Glomerular endothelial cell (primary cell): ENCODE measurements at places on chromosomes 12 and 14. TPM values are rescaled to one million over a fixed set of nuclear protein-coding genes. Genes with fewer than 3 reads are reported as not detected.

- no peak for DNase-seq
These were observed 895 bp upstream of the PRKAB1 start for GRCh38 chr12:119666900-119667576.

Gene CLEC2A
- total RNA-seq = not detected in 2 replicates

DNA sequence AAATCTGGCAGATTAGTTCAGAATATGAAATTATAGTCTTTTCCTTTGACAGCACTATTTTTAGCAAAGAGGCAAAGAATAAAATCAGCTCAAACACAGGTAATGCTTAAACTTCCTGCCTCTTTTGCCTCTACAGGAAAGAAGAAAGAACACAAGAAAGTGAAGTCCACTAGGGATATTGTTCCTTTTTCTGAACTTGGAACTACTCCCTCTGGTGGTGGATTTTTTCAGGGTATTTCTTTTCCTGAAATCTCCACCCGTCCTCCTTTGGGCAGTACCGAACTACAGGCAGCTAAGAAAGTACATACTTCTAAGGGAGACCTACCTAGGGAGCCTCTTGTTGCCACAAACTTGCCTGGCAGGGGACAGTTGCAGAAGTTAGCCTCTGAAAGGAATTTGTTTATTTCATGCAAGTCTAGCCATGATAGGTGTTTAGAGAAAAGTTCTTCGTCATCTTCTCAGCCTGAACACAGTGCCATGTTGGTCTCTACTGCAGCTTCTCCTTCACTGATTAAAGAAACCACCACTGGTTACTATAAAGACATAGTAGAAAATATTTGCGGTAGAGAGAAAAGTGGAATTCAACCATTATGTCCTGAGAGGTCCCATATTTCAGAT, 17.4 kb downstream of the TMPO start:
- DNase-seq = no peak

DNA sequence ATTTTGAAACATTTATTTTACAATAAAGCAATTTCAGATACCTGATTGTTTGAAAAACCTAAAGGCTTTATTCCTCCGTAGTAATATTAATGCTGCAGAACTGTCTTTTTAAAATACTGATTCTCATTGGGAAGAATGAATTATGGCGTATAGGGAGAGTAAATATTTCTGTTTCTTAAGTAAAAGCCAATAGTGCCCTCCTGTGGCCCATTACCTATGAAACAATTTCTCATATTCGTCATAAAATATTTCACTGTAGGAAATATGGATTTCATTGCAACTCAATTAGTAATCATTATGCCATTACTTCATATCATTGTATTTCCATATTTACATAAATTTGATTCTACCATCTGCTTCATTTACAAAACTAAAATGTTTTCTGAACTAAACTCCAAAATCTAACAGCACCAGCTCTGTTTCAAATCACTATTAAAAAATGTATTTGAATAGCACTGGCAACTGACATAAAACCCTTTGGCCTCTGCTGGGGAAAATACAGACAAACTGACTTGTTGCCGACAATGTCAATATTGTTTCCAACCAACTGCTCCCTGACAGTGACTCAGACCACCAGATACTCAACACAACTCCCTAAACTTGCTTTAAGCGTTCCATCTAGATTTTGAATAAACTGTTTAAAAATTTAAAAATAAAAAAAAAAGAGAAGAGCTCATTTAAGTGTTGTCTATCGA, 290.3 kb downstream of the NAV3 start:
- peak; percentile 44 for DNase-seq

Gene GPD1
- total RNA-seq = 2.6 TPM in 1 of 2 replicates, not detected in the other

Gene CD4
- total RNA-seq = not detected in 2 replicates

DNA sequence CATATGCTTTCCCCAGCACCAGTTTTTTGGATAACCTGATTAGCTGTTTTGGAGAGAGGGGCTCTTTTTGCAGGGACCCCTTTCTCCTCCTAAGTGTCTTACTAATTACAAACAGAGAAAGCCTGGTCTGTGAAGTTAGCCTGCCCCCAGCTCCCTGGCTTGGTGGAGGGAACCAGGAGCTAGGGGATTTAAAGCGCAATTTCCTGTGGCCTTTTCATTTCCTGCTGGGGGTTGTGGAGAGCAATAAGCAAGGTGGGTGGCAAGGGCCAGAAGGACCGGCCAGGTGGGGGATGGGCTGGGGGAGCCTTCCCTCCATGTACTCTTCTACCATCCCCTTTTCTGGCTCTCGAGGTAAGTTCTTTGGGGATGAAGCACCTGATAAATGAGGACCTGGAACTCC, 4.1 kb upstream of the CISTR start:
- no peak for DNase-seq

GRCh38 chr12:117036547-117036946, 62.7 kb downstream of the TESC start:
- no peak for DNase-seq

Gene CD69
- total RNA-seq = 16.9 and 32.5 TPM in 2 replicates

DNA sequence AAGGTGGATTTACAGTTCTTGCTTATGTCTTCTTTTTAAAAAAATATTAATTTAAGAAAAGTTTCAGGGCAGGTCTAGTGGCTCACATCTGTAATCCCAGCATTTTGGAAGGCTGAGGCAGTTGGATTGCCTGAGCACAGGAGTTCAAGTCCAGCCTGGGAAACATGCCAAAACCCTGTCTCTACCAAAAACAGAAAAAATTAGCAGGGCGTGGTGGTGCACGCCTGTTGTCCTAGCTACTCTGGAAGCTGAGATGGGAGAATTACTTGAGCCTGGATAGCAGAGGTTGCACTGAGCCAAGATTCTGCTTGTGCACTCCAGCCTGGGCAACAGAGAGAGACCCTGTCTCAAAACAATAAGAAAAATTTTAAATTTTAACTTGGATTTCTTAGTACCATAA, 5.4 kb upstream of the TAS2R46 start:
- DNase-seq = no peak
